ENCODE measurements at places on chromosomes 5 and 9.

DNA sequence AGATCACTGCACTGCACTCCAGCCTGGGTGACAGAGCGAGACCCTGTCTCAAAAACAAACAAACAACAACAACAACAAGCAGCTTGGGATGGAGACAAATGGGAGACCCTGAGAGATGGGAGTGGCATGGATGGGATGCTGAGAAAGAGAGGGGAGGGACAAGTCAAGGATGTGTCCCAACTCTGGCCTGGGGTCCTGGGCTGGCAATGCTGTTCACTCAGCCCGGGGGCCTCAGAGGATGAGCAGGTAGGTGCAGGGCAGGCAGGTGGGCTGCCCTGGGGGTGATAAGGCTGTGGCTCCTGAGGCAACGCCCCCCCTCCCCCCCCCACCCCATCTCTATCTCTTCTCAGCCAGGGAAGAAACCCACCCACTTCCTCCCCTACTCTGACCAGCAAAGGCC is 123.0 kb downstream of the LHX2 start:
- no peaks in the 10 kb centered on the region for H3K27me3 ChIP-seq
- H3K36me3 ChIP-seq: no peaks in the 10 kb centered on the region
- no peak overlapping the region for H3K27ac ChIP-seq
- no peak overlapping the region for H3K4me3 ChIP-seq

DNA sequence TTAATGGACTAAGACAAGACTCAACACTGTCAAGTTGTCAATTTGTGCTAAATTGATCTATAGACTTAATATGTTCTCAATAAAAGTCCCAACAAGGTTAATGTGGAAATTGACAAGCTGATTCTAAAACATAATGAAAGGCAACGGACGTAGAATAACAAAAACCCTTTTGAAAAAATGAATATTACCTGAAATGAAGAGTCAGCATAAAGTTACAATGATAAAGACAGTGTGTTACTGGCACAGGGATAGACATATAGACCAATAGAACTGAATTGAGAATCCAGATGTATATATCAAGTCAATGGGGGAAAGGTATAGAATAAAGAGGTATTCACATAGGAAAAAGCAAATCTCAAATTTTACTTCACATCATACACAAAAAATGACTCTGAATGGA is 37.7 kb upstream of the BARX1 start:
- no peaks in the 10 kb centered on the region for H3K36me3 ChIP-seq
- no peaks in the 10 kb centered on the region for H3K27me3 ChIP-seq
- no peak for DNase-seq
- no peak overlapping the region for H3K27ac ChIP-seq

DNA sequence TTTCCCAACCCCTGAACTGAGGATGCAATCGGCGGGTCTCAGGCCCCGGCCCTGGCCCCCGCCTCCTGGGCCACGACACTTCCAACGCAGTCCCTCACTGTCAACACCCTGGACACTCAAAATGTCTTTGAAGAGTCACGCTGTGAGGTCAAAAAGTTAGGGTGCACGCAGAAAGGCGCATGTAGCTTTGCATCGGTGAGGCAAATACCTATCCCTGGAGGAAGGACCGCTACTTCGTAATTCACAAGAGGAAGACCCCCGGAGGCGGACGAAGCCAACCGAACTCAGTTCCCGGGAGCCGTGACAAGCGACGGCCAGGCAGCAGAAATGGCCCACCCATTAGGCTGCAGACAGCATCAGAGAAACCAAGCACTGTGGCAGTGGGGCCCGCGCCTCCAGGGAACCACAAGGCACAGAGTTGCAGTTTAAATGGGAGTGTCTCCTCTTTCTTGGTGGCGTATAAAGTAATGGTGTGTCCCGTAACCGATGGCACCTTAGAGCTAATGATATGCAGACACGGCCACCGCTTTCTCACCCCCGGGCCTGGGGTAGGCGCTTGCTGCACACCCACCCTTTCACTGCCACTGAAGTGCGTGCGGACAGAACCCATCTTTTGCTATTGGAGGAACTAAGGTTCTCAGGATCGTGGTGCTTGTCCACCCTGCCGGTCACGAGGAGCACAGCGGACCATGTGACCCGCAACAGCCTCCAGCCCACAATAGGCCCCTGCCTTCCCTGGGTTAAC is 9.0 kb downstream of the ADAMTS2 start:
- H3K4me1 ChIP-seq: no peaks in the 10 kb centered on the region
- no peak overlapping the region for H3K27ac ChIP-seq
- no peaks in the 10 kb centered on the region for H3K27me3 ChIP-seq
- no peak for DNase-seq
- no peaks in the 10 kb centered on the region for H3K36me3 ChIP-seq

DNA sequence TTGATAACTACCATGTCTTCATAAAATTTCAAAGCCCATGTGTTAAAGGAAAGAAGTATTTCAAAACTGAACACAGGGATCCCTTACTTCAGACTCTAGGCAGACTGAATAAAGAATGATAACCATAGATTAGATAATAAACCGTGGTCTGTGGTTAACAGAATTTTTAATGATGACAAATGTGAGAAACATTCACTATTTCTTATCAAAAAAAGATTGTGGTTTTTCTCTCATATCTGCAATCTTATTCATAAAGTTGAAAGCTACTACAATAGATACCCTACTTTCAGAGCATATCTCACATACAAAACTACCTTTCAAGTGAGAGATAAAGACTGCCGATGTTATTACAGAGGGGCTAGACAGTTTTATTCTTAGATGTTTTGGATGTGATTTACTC is 816.8 kb upstream of the DMAC1 start:
- H3K4me1 ChIP-seq: no peaks in the 10 kb centered on the region
- H3K36me3 ChIP-seq: no peaks in the 10 kb centered on the region
- no peaks in the 10 kb centered on the region for H3K27me3 ChIP-seq
- no peak for DNase-seq
- no peak overlapping the region for H3K4me3 ChIP-seq
